ENCODE measurements at places on chromosomes 7 and 10. TPM values are rescaled to one million over a fixed set of nuclear protein-coding genes. Genes with fewer than 3 reads are reported as not detected.

The NODAL gene
- not detected for total RNA-seq

The CABCOCO1 gene
- 0.30 TPM for total RNA-seq

The ZNF425 gene
- total RNA-seq: 2.8 TPM

The AIFM2 gene
- total RNA-seq: 6.1 TPM

The CYP2C19 gene
- total RNA-seq: not detected

The LIPF gene
- total RNA-seq: not detected

The CYP26C1 gene
- total RNA-seq: not detected

The C10orf62 gene
- total RNA-seq: not detected

The WEE2 gene
- total RNA-seq: not detected

The ATOH7 gene
- not detected for total RNA-seq

The LIPK gene
- total RNA-seq: not detected

The PRKCQ gene
- total RNA-seq: not detected

The SKAP2 gene
- 8.7 TPM for total RNA-seq

The AFAP1L2 gene
- total RNA-seq: not detected

The TUBB8 gene
- not detected for total RNA-seq

The FEZF1 gene
- total RNA-seq: not detected

The HOXA6 gene
- 4.4 TPM for total RNA-seq

The TRIL gene
- total RNA-seq: not detected

The HMX3 gene
- not detected for total RNA-seq

The CALHM3 gene
- total RNA-seq: not detected

The GPR85 gene
- total RNA-seq: 4.9 TPM

The SPDYE2B gene
- not detected for total RNA-seq

The CFAP69 gene
- total RNA-seq: 1.6 TPM

The CTTNBP2 gene
- not detected for total RNA-seq

The CNNM1 gene
- 5.1 TPM for total RNA-seq

The CTAGE6 gene
- not detected for total RNA-seq

The CALHM1 gene
- total RNA-seq: not detected

The NHLRC2 gene
- total RNA-seq: 26.8 TPM

The ZNF783 gene
- 8.9 TPM for total RNA-seq

The ASZ1 gene
- total RNA-seq: not detected

The IDI1 gene
- 17.4 TPM for total RNA-seq

The PTF1A gene
- not detected for total RNA-seq

The CPA4 gene
- 21.8 TPM for total RNA-seq

The CALU gene
- 828 TPM for total RNA-seq

The ARHGEF35 gene
- total RNA-seq: not detected

The MARVELD1 gene
- 79.8 TPM for total RNA-seq

The RBP4 gene
- total RNA-seq: not detected
